Small intestine (tissue), 16 donors: ENCODE measurements at places on chromosomes 13 and 19.

GRCh38 chr13:33893559-33893958 lies 75.6 kb downstream of the RFC3 start:
- DNase-seq = no peak

DNA sequence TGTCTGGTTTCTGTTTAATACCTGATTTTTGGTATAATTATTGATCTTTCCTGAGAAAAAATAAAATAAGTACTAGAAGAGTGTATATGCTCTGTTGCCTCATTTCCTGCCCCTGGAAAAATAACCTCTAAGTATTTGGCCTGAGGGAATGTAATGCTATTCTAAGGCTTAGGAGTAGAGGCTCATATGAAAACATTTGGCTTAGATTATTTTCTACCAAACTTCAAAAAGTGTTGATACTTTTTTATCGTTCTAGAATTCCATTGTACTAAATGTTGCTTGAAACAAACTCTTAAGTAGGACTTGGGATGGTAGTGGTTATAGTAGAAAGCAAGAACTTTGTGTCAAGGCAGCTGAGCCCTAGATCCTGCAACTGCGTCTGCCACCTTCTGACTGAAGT lies 57.8 kb downstream of the COG3 start:
- no peak for DNase-seq

- DNase-seq = no peak
Observed at GRCh38 chr13:41765813-41766212, 195.1 kb downstream of the VWA8 start.

GRCh38 chr13:104586051-104586746 lies 1520.0 kb upstream of the SLC10A2 start:
- peak; percentile 10 for DNase-seq

GRCh38 chr13:26509491-26509890 lies 48.0 kb upstream of the WASF3 start:
- DNase-seq = no peak

DNA sequence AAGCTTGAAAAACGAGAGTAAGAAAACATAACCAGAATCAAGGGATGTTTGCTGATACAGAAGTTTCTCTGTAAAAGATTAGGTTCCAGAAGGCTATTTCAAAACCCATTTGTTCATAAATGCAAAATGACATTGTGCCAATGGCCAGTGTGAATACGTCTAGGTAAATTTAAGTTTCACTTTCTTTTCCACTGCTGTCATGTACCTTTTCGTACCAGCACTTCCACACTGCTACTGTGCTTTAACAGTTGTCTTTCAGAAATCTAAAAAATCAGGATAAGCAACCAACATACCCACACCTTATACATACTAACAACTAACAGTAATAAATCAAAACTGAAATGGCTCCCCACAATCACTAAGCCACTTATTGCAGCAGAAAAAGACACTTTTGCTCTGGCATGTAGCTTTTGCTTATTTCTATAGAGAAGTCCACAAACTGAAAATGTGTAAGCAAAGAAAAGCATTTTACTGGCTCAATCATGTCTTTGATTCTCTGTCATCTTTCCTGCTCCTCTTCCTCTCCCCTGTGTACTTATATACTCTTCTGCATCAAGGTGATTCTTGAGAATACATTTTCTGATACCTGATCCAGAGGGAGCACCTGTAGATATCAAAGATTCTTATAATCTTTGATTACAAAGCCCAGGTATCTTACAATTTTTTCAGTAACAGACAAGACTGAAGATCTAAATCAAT lies 34.3 kb downstream of the ELF1 start:
- peak; percentile 69 for DNase-seq

- peak; percentile 92 for DNase-seq
Observed at GRCh38 chr19:35716801-35717664, 770 bp upstream of the KMT2B start.

GRCh38 chr13:81318231-81319019 lies 977.5 kb upstream of the SPRY2 start:
- no peak for DNase-seq

DNA sequence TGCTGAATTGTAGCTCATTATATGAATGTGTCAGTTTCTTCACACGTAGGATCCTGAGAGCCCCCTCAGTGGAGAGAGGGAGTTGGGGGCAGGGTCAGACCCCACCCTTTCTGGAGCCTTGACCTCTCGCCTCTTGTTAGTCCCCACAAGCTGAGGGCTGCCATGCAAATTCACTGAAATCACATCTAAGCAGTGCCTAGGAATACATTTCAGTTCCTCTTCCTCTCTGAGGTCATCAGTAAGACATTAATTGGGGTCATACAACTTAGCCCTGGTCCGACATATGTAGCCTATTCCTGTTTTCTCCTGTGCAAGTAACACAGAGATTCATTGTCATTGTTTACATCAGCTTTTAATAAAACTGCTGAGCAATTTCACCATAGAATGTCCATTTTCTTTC lies 30.0 kb downstream of the MYO9B start:
- DNase-seq = no peak

DNA sequence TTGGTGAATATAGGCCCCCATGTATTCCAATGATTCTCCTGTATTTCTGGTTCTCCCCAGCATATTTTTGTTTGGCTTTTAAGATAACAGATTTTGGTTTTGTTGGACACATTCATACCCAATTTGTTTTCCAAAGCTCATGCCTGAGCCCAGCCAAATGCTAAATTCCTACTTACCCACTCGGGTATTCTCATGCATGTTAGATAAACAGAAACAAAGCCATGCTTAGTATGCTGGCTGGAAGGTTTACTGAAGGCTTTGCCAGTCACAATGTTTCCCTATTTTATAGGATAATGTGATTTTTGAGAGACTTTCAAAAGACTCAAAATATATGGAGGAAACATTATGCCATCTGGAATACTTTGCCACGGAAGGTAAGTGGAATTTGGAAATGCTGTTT lies 206.8 kb downstream of the ATP8A2 start:
- DNase-seq = no peak
